ENCODE measurements at places on chromosomes 2 and 18.

DNA sequence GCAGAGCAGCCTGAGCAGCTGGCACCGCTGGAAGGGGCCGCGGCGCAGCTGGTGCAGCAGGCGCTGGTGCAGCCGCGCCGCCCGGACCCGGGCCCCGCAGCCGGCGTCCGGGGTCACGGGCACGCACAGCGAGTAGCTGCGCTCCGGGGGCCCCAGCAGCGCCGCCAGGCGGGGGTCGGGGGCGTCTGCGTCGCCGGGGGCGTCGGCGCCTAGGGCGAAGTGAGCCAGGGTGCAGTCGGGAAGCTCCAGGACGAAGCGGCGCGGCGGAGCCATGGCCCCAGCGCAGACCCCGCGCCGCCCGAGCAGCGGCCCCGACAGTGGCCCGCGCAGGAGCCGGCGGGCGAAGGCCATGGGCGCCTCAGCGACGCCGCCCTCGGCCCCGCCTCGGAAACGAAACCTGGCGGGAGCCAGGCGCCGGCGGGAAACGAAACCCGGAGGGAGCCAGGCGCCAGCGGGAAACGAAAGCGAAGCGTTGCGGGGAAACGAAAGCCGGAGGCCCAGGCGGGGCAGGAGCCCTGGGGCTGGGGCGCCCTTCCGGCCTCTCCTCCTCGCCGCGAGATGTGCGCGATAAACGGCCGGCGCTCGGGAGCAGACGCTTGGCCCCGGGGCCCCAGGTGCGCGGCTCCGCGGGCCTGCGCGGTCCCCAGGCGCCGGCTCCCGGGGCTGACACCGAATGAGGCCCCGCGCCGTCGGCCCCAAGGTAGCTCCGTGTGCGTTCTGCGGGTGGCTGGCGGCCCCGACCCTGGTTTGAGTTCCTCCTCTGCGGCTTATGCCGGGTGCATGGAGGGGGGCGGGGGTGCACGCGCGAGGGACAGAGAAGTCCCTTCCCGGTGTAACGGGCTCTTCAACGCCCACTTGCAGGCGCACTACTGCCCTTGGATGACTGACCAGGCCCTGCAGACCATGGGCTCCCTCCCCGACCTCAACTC is at the start of gene CMPK2:
TSS of gene CMPK2 (minus strand) at position 562 of the 929 bp plus-strand sequence. CDS start at position 351, 211 bp downstream.
- DNase-seq, result peak; percentile 89
- peak within 1 kb of the TSS; percentile 98 for H3K27ac ChIP-seq
- H3K36me3 ChIP-seq, result peaks cover 21% of the 10 kb centered on the region

GRCh38 chr2:127226132-127226519 is 6.0 kb upstream of the CYP27C1 start:
- no peak overlapping the region for H3K27ac ChIP-seq
- peaks cover 31% of the 10 kb centered on the region for H3K27me3 ChIP-seq
- no peak for DNase-seq
- no peaks in the 10 kb centered on the region for H3K36me3 ChIP-seq

GRCh38 chr2:24477229-24477628 is 13.8 kb upstream of the NCOA1 start:
- H3K27me3 ChIP-seq, result peaks cover 2% of the 10 kb centered on the region
- no peak overlapping the region for H3K27ac ChIP-seq
- no peak overlapping the region for H3K4me3 ChIP-seq
- no peak for DNase-seq

DNA sequence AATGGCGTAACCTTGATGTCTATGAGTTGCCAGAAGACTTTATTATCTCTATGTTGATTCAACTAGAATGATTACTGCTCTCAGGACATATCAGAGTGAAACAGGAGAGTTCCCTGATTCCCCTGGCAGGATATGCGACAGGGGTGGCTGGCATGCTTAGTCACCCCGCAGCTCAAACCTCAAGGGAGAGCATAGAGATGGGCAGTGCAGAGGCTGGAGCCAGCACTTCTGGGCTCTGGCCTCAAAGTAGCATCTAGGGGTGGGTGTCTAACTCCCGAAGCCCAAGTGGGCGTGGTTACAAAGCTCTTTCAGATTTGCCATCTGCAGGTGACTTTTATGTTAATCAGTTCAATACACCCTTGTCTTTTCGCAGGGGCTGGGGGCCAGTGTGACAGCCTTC is 391.6 kb downstream of the ADCYAP1 start:
- no peaks in the 10 kb centered on the region for H3K4me1 ChIP-seq
- no peaks in the 10 kb centered on the region for H3K36me3 ChIP-seq
- H3K4me3 ChIP-seq, result no peak overlapping the region
- H3K27me3 ChIP-seq, result no peaks in the 10 kb centered on the region
- no peak overlapping the region for H3K27ac ChIP-seq

DNA sequence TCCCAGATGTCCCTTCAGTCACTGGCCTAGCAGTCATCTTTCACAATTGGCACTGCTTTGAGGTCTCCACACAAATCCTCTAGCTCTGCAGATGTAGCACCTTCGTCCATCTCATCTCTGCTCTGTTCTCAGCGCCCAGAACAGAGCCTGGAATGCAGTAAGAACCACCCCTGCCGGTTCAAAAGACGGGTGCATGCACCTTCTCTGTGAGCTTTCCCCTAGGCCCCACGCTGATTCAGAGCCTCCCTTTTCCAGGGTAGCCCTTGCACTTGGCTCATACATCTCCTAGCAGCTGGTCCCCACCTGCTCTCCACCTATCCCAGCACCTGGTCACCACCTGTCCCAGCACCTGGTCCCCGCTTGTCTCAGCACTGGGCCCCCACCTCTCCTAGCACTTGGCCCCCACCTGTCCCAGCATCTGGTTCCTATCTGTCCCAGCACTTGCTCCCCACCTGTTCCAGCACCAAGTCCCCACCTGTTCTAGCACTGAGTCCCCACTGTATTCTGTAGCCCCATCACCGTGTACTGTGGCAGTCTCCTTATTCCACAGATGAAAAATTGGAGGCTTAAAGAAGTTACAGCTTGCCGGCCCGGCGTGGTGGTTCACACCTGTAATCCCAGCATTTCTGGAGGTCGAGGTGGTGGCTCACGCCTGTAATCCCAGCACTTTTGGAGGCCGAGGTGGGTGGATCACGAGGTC is 4.7 kb upstream of the KCNF1 start:
- peaks cover 14% of the 10 kb centered on the region for H3K27me3 ChIP-seq
- no peaks in the 10 kb centered on the region for H3K36me3 ChIP-seq
- no peak for DNase-seq
- H3K4me3 ChIP-seq, result no peak overlapping the region
- no peak overlapping the region for H3K27ac ChIP-seq

DNA sequence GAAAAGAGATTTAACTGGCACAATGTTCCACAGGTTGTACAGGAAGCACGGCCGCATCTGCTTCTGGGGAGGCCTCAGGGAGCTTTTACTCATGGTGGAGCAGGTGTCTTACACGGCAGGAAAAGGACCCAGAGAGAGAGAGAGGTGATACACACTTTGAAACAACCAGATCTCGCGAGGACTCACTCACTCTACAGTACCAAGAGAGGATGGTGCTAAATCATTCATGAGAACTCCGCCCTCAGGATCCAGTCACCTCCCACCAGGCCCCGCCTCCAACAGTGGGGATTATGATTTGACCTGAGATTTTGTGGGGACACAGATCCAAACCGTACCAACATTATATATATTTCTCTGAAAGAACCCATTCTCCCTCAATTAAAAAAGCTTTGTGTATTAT is 79.7 kb upstream of the DOCK10 start:
- H3K27me3 ChIP-seq, result no peaks in the 10 kb centered on the region
- peaks cover 12% of the 10 kb centered on the region for H3K4me1 ChIP-seq
- DNase-seq, result peak; percentile 35
- H3K4me3 ChIP-seq, result no peak overlapping the region

DNA sequence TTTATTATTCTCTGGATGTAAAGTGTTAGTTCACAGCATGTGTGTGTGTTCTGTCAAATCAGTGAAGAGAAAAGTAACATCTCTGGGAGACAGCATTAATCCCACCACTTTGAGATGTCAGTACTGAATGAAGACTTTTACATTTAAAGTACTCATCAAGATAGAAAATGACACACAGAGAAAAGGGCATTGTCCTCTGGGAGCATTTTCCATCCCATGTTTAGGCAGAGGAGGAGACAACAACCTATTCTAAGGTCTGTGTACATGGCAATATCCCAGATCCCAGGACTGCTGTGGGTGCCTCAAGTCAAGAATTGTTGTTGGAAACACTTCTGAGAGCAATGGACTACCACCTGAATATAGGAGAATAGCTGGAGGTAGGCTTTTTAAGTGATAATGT is 201.5 kb downstream of the PPP1R1C start:
- no peak overlapping the region for H3K27ac ChIP-seq
- H3K4me3 ChIP-seq, result no peak overlapping the region
- H3K4me1 ChIP-seq, result no peaks in the 10 kb centered on the region
- no peak for DNase-seq
- H3K36me3 ChIP-seq, result no peaks in the 10 kb centered on the region

GRCh38 chr2:60520917-60521539 is 32.4 kb downstream of the BCL11A start:
- no peaks in the 10 kb centered on the region for H3K36me3 ChIP-seq
- no peak overlapping the region for H3K4me3 ChIP-seq
- H3K27me3 ChIP-seq, result peaks cover 13% of the 10 kb centered on the region
- peaks cover 21% of the 10 kb centered on the region for H3K4me1 ChIP-seq

DNA sequence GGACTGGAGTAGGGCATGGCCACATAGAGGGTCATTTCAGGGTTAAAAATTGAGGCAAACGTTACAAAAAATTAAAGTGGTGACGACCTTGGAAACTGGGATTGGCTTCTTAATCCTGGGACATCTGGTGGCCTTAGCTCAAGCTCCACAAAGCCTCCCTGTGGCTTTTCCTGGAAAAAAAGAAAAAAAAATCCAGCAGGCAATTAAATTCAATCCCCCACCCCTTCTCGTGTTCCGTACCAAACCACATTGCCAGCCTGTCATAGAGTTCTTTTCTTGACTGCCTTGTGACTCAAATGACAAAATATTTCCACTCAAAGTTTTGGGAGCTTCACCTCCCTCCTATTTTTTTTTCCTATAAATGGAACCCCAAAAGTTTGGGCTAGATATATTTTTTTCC is 195.6 kb downstream of the HRH4 start:
- no peaks in the 10 kb centered on the region for H3K36me3 ChIP-seq
- DNase-seq, result no peak
- H3K27me3 ChIP-seq, result no peaks in the 10 kb centered on the region
- no peak overlapping the region for H3K27ac ChIP-seq

DNA sequence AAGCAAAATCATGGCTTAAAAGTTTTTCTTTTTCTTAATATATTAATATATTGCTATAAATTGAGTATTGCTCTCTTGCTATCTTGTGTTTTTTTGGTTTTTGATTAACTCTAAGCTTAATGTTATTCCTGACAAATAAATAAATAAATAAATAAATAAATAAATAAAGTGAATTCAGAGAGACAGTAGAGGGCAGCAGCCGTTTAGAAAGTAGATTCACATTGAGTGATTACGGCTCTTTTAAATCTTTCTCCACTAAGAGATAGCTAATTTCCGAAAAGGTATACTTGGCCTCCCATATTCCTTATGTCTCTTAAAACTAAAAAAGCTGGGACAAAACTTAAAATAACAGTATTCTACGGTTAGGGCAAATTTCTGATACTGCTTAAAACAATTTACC is 34.3 kb downstream of the MSH2 start:
- no peaks in the 10 kb centered on the region for H3K4me1 ChIP-seq
- H3K27me3 ChIP-seq, result no peaks in the 10 kb centered on the region
- no peak overlapping the region for H3K4me3 ChIP-seq
- DNase-seq, result no peak
- no peak overlapping the region for H3K27ac ChIP-seq
- H3K36me3 ChIP-seq, result peaks cover 15% of the 10 kb centered on the region

- peaks cover 6% of the 10 kb centered on the region for H3K4me1 ChIP-seq
- DNase-seq, result no peak
- H3K4me3 ChIP-seq, result no peak overlapping the region
- H3K27ac ChIP-seq, result no peak overlapping the region
- H3K36me3 ChIP-seq, result no peaks in the 10 kb centered on the region
These were observed 4.4 kb upstream of the BAZ2B start for GRCh38 chr2:159620796-159621195.

DNA sequence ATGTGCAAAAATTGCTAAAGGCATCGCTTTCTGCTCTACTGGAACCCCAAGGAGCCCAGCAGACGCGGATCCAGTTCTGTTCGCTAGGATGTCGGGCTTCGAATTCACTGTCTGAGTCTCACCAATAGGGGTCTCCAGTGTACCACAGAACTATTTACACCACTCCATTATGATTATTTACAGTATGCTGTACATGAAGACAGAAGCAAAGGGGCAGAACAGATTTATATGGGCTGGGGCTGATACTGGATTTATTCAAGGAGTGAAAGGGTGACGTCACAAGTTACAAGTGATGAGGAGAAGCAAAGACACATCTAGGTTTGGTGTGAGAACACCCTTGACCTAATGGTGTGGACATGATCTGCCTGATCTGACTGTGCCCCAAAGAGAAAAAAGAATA is 185.3 kb upstream of the ATP5MC3 start:
- no peak overlapping the region for H3K27ac ChIP-seq
- peaks cover 15% of the 10 kb centered on the region for H3K27me3 ChIP-seq
- peak; percentile 35 for DNase-seq
- H3K36me3 ChIP-seq, result no peaks in the 10 kb centered on the region
- no peaks in the 10 kb centered on the region for H3K4me1 ChIP-seq

DNA sequence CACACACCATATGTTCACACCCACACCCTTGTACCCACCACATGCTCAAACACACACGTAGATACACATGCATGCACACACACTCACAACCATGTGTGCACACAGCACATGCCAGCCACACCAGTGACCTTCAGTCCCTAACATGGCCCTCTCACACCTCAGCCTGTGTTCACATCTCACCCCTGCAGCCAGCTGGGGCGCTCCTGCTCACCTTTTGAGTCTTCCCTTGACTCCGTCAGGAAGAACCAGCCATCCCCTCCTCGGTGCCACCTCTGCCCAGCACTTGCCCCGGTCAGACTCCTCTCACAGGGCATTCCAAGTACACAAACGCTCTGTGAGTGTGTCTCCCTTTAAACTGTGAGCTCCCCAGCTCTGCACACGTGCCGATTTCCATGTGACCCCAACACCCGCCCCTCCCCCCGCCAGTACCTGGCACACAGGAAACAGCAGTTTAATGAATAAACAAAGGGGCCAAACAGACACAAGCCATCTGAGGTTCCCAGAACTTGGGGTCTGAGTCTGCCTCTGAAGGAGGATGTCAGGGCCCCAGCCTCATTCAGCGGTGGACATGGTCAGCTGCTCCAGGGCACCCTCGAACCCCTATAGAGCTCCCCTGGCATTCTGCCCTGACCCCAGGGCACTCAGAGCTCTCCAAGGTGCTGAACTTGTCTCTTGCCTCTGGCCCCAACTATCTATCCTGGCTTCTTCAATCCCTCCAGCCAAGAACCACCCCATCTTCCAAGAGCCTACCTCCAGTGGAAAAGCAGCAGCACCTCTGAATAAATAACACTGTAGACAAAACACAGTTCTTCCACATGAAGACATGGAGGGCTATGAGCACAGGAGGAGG is 252.9 kb downstream of the ATAD2B start:
- peak; percentile 18 for DNase-seq
- H3K36me3 ChIP-seq, result no peaks in the 10 kb centered on the region
- no peak overlapping the region for H3K27ac ChIP-seq
- no peaks in the 10 kb centered on the region for H3K4me1 ChIP-seq
- no peak overlapping the region for H3K4me3 ChIP-seq

DNA sequence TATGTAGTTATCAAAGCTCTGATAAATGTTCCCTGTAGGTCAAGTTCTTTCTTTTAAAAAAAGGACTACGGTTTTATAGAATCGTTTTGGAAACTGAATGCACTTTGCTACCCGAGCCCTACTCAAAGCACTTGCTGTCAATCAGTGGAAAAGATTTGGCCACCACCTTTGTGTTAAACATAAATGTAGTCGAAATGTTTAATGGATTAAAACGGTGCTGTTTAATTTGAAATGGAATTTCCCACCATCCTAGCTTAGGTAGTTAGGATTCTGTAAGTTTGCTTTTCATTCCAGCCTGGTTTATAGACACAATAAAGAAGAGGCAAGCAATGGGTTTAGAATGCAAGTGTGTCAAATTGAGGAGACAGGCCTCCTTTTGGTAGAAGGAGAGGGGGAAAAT is 69.4 kb upstream of the MMADHC start:
- H3K4me1 ChIP-seq, result no peaks in the 10 kb centered on the region
- peaks cover 6% of the 10 kb centered on the region for H3K27me3 ChIP-seq
- no peak overlapping the region for H3K4me3 ChIP-seq
- no peak overlapping the region for H3K27ac ChIP-seq

Data from activated CD4-positive, alpha-beta T cell treated with anti-CD3 and anti-CD28 coated beads for 36 hours (primary cell).